PC-3 (cell line): ENCODE measurements at places on chromosomes 2 and 18. TPM values are rescaled to one million over a fixed set of nuclear protein-coding genes. Genes with fewer than 3 reads are reported as not detected.
A peak's percentile ranks its signal among the peaks of the same experiment; 100 is the strongest.

- no peak for DNase-seq
- no peak overlapping the region for H3K4me3 ChIP-seq
- no peaks in the 10 kb centered on the region for H3K4me1 ChIP-seq
- H3K27ac ChIP-seq, result no peak overlapping the region
- no peaks in the 10 kb centered on the region for H3K27me3 ChIP-seq
Measured at GRCh38 chr2:7557376-7557775, 640.2 kb downstream of the RNF144A start.

- H3K27ac ChIP-seq, result peak overlapping the region; percentile 100
- H3K36me3 ChIP-seq, result no peaks in the 10 kb centered on the region
- DNase-seq, result peak; percentile 94
- H3K27me3 ChIP-seq, result no peaks in the 10 kb centered on the region
- peak overlapping the region; percentile 51; the same call in 1 of the 2 replicates for H3K4me3 ChIP-seq
- H3K4me1 ChIP-seq, result peaks cover 67% of the 10 kb centered on the region
Measured at GRCh38 chr2:237431372-237431771, 17.4 kb upstream of the COL6A3 start.

GRCh38 chr2:102834523-102835273 lies 72.9 kb downstream of the TMEM182 start:
- H3K27me3 ChIP-seq, result no peaks in the 10 kb centered on the region
- no peaks in the 10 kb centered on the region for H3K36me3 ChIP-seq
- no peaks in the 10 kb centered on the region for H3K4me1 ChIP-seq
- DNase-seq, result no peak
- H3K27ac ChIP-seq, result no peak overlapping the region

DNA sequence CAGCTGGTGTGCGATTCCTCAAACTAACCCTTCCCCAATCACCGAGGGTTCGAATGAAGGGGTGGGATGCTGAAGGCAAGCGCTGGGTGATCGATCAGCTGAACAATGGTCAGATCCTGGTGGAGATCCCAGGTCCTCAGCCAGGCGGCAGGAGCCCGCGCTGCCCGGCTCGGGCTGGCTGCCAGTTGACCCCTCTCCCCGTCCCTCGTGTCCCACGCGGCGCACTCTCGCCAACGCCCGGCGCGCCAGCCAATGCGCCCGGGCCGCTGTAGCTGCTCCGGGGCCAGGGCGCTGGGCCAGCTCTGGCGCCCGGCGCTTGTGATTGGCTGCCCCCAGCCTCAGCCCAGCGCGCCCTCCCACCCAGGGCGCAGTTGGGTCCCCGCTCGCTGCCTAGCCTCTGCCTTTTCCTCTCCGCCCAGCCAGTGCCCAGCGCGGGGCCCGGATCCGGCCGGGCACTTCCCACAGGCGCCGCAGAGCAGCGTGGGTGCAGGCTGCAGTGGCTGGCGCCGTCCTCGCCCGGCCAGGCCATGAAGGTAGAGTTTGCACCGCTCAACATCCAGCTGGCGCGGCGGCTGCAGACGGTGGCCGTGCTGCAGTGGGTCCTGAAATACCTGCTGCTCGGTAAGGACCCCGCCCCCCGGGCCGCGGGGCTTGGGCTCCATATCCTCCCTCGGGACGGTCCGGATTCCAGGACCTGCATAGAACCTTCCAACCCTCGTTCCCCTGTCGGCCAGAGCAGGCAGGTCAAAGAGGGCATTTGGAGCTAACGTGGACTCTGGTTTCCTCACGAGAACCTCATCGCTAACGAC lies at the start of gene MOGAT1:
TSS of gene MOGAT1 (plus strand) at position 400 of the 809 bp plus-strand sequence. CDS start at position 528, 128 bp downstream.
- 0 out of 2 replicates have a peak, but pooled peaks cover 5% of the 10 kb centered on the region for H3K27me3 ChIP-seq
- no peaks in the 10 kb centered on the region for H3K36me3 ChIP-seq
- DNase-seq, result no peak
- no peaks in the 10 kb centered on the region; the same call in 1 of the 2 replicates for H3K4me1 ChIP-seq

The FNDC4 gene
- total RNA-seq, result 1.7 and 4.7 TPM in 2 replicates

DNA sequence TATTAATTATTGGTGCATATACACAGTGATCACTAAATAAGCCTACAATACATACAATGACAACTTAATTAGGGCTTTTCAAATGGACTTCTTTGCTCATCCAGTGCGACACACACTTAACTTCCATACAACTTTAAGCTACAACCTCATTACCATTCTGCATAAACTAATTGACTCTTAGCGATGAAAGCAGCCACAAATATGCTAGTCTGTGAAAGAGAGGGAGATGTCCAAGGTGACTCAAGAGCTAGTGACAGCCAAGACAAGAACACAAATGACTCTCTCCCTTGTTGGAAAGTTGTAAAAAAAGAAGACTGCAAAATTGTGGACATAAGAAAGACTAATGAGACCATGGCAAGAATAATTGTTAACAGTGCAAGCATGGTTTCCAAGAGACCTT lies 264.8 kb downstream of the ARHGAP15 start:
- DNase-seq, result no peak
- H3K27ac ChIP-seq, result no peak overlapping the region
- no peak overlapping the region for H3K4me3 ChIP-seq
- H3K36me3 ChIP-seq, result no peaks in the 10 kb centered on the region
- peaks cover 16% of the 10 kb centered on the region for H3K4me1 ChIP-seq

DNA sequence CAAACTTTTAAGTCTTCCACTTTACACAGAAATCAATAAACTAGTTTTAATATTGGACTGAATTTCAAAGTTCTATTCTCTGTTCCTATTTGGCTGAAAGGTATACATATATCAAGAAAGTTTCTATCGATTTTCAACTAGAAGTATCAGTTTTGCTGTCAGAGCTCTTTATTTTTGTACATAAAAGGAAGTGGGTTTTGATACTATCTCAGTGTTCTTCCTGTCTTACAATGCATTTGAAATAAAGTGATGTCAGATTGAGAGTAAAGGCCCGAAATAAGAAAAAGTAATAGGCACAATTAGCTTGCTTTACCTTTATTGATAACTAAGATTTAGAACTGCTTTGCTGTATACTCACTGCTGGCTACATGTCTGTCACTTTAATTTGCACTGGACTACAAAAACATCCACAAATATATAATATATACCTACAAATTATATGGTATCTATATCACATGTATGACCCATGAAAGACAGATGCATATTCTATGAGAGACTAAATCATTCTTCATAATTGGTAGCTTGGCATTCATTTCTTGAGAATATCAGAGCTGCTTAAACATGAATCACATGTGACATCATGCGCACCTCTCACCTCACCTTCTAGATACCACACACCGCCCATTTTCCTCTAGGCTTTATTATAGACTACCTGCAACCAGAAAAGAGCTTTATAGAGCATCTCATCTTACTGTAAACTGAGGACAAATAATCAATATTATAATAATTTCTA lies 83.6 kb downstream of the ASXL2 start:
- H3K36me3 ChIP-seq, result no peaks in the 10 kb centered on the region
- H3K4me3 ChIP-seq, result no peak overlapping the region
- H3K4me1 ChIP-seq, result no peaks in the 10 kb centered on the region
- no peak overlapping the region for H3K27ac ChIP-seq
- H3K27me3 ChIP-seq, result no peaks in the 10 kb centered on the region

DNA sequence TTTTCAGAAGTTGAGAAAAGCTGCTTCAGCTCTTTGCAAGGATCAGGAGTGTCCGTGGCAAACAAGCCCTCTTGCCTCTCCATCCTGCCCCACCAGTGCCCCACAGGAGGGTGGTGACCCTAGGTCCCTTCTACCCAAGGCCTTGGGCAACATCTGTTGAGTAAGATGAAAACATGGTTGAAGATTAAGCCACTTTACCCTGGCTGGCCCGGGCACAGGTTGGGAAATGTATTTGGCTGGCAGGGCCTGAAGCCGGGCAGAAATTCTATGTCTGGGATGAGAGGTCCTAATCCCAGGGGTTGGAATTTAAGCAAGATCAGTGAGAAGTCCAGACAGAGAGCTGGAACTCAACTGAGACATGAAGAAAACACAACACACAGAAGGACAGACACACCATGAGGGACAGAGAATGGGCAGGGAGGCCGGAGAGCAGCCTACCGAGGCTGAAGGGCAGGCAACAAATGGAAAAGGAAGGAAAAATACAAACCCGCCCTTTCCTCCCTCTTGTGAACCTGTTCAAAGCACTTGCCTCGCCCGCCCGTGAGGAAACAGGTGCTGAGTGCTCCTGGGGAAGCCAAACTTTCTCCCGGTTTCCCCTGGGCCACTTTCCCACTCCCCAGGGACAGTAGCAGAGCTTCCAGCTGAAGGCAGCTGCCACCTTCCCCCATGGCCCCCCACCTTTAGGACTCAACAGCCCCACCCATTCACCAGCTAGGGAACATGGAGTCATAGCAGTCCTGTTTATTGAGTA lies 86.1 kb downstream of the TNS1 start:
- no peaks in the 10 kb centered on the region for H3K4me1 ChIP-seq
- no peak overlapping the region for H3K27ac ChIP-seq
- H3K27me3 ChIP-seq, result peaks cover 97% of the 10 kb centered on the region
- no peaks in the 10 kb centered on the region for H3K36me3 ChIP-seq
- no peak overlapping the region for H3K4me3 ChIP-seq

- no peaks in the 10 kb centered on the region for H3K27me3 ChIP-seq
- peaks cover 15% of the 10 kb centered on the region for H3K4me1 ChIP-seq
- 0 out of 2 replicates have a peak, but pooled peaks cover 4% of the 10 kb centered on the region for H3K36me3 ChIP-seq
- no peak overlapping the region for H3K27ac ChIP-seq
- DNase-seq, result no peak
Measured at GRCh38 chr2:42241517-42241916, 72.4 kb downstream of the EML4 start.

DNA sequence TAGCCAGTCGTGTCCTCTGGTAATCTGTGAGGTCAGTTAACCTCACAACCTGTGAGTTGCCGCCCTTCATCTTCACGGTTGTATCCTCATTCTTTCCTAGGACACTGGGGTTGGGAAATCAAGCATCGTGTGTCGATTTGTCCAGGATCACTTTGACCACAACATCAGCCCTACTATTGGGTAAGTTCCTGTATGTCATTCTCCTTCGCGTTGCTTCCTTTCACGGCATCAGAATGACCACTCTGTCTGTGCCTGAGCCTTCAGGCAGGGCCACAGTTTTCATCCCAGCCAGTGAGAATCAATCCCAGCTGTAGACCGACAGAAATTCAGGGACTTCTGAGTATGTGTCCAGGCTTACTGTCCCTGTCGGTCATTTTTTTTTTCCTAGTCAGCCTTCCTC lies 67.1 kb downstream of the RAB31 start:
- H3K4me1 ChIP-seq, result peaks cover 15% of the 10 kb centered on the region
- H3K27ac ChIP-seq, result no peak overlapping the region
- H3K4me3 ChIP-seq, result no peak overlapping the region

The RAB27B gene
- 10.3 and 13.2 TPM in 2 replicates for total RNA-seq

DNA sequence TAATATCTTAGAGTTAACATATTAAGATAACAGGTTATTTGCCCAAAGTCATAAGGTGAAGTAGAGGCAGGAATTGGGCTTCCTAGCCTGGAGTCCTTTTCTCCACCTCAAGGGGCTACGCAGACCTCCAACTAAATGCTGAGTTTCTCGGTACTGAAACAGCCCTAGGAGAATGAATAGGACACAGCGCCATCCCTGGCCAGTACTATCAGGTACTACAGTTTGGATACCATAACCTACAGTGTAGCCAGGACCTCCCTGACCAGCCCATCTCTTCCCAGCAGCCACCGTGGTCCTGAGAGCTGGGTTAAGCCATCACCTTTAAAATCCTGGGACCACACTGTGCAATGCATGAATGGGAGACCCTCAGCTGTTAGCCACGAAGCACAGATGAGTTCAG lies 15.7 kb downstream of the CASP8 start:
- no peak overlapping the region for H3K27ac ChIP-seq
- no peak overlapping the region for H3K4me3 ChIP-seq
- H3K27me3 ChIP-seq, result no peaks in the 10 kb centered on the region
- H3K4me1 ChIP-seq, result no peaks in the 10 kb centered on the region

DNA sequence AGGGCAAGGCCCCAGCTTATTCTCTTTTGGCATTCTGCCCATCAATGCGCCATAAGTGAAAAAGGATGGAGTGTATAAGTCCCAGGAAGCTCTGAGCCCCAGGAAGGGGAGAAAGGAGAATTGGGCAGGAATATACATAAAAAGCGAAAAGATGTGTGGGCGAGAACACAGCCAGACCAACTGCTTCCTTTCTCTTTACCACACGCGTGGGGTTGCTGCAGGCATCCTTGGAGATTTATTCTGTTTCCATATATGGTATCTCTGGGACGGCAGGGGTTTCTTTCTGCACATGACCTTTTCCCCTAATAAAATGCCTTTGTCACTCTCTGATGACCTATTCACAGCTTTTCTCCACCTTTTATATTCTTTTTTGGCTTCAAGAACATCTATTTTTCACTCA lies 440.5 kb downstream of the NBAS start:
- no peak overlapping the region for H3K4me3 ChIP-seq
- no peak for DNase-seq
- H3K27me3 ChIP-seq, result no peaks in the 10 kb centered on the region
- H3K27ac ChIP-seq, result no peak overlapping the region
- H3K36me3 ChIP-seq, result no peaks in the 10 kb centered on the region
- H3K4me1 ChIP-seq, result no peaks in the 10 kb centered on the region

- DNase-seq, result no peak
- no peaks in the 10 kb centered on the region for H3K36me3 ChIP-seq
- no peak overlapping the region for H3K4me3 ChIP-seq
- no peak overlapping the region for H3K27ac ChIP-seq
- no peaks in the 10 kb centered on the region for H3K27me3 ChIP-seq
Measured at GRCh38 chr2:149687052-149687427, 99.5 kb upstream of the MMADHC start.

- no peak for DNase-seq
- H3K4me1 ChIP-seq, result peaks cover 11% of the 10 kb centered on the region
- H3K27me3 ChIP-seq, result no peaks in the 10 kb centered on the region
- H3K27ac ChIP-seq, result no peak overlapping the region
Measured at GRCh38 chr18:8503248-8503647, 106.0 kb upstream of the RAB12 start.

The HOXD10 gene
- total RNA-seq, result not detected in 2 replicates

- no peaks in the 10 kb centered on the region for H3K4me1 ChIP-seq
- H3K27me3 ChIP-seq, result no peaks in the 10 kb centered on the region
- no peak overlapping the region for H3K4me3 ChIP-seq
- no peak overlapping the region for H3K27ac ChIP-seq
- no peak for DNase-seq
Measured at GRCh38 chr2:201972621-201973255, 60.9 kb upstream of the FZD7 start.

- peaks cover 3% of the 10 kb centered on the region; the same call in 1 of the 2 replicates for H3K36me3 ChIP-seq
- peak overlapping the region; percentile 17; the same call in 1 of the 2 replicates for H3K4me3 ChIP-seq
- DNase-seq, result peak; percentile 67
- peaks cover 42% of the 10 kb centered on the region for H3K4me1 ChIP-seq
- H3K27me3 ChIP-seq, result no peaks in the 10 kb centered on the region
- H3K27ac ChIP-seq, result peak overlapping the region; percentile 79
Measured at GRCh38 chr2:195734395-195734794, 77.4 kb downstream of the SLC39A10 start.

- DNase-seq, result no peak
- H3K4me1 ChIP-seq, result peaks cover 5% of the 10 kb centered on the region; the same call in 1 of the 2 replicates
- H3K27me3 ChIP-seq, result no peaks in the 10 kb centered on the region
- H3K27ac ChIP-seq, result no peak overlapping the region
- H3K36me3 ChIP-seq, result no peaks in the 10 kb centered on the region
- H3K4me3 ChIP-seq, result no peak overlapping the region
Measured at GRCh38 chr2:70042246-70042645, 45.0 kb upstream of the PCBP1 start.
